Hindlimb muscle (tissue), 1 donor: ENCODE measurements at places on chromosomes 7 and 10. TPM values are rescaled to one million over a fixed set of nuclear protein-coding genes. Genes with fewer than 3 reads are reported as not detected.

DNA sequence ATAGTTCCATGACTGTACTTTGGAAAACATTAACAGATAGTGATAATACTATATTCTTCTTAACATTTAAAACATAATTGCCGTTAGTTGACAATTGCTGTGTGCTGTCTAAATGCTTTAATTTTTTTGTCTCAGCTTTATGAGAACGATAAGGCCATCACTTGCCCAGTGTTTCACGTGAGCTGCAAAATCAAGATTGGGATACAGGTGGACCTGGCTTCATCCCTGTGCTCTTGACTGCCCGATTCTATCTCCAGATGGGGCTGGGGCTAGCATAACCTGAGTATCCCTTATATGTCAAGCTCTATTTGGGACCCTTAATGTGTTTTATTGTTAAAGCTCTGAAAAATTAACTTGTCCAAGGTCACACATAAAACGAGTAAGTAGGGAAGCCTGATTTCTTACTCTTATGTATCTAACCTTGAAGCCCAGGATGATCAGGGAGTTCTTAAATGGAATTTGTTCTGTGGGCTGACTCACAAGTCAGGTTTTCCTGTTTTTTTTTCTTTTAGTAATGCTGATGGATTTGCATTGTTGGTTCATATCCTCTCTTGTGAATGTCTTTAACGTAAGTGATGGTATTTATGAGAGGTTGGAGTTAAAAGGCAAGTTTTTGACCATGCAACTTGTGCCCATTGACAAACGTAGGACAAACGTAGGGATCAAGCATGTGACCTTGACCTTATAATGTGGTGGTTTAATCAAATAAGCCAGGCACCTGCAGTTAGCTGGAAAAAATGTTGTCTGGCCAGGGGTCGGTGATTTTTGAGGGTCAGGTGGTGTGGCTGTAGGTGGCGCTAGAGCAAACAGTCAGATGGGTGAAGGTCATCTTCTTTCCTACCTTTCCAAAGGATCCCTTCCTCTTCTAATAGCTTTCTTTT is 3.6 kb downstream of the PRKAR2B start:
- no peak for DNase-seq

DNA sequence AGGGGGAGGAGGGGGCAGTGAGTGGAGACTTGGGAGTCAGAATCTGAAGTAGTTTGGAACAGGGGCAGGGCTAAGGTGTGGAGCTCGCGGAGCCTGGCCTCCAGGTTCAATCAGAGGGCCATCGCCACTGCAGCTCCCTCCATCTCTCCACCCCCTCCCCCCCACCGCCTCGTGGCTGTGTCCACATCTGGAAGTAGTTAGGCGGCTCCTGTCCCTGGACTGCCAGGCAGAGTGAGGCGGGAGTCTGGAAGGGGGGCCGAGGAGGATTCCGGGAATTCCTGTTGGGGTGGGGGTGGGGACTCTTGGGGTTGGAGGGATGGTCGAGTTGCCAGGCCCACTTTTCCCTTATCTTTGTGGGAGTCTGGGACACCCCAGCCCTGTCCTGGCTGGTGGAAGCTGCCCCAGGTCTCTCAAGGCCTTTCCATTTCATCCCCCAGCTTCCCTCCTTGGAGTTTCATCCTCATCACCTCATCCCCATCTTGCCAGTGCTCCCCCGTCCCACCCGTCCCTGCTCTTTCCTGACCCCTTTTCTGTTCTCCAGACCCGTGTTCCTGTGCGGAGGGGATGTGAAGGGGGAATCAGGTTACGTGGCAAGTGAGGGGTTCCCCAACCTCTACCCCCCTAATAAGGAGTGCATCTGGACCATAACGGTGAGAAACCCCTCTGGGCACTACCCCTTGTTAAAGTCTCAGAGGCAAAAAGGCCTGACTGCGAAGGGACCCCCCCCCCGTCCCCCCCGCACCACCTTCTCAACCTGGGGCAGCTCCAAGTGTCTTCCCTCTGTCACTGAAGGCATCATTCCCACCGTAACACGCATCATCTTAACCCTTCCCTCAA is 944 bp downstream of the PCOLCE start:
- peak; percentile 88 for DNase-seq

The GRK5 gene
- 19.1 TPM for polyA plus RNA-seq

DNA sequence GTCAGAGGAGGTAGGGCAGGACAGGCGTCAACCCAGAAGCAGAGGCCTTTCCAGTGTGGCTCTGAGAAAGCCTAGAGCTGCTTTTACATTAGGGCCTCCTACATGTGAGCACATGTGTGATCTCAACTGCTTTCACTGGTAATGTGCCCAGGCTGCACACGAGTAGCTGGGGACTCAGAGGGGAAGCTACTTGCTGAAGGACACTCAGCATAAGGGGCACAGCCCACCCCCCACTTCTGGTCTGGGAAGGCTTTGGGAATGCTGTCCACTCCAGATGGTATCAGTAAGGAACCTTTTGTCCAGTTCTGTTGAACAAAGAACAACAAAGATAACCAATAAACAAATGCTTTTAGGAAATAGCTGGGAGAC is 18.9 kb downstream of the PRF1 start:
- no peak for DNase-seq

The INMT gene
- polyA plus RNA-seq: 11.9 TPM

DNA sequence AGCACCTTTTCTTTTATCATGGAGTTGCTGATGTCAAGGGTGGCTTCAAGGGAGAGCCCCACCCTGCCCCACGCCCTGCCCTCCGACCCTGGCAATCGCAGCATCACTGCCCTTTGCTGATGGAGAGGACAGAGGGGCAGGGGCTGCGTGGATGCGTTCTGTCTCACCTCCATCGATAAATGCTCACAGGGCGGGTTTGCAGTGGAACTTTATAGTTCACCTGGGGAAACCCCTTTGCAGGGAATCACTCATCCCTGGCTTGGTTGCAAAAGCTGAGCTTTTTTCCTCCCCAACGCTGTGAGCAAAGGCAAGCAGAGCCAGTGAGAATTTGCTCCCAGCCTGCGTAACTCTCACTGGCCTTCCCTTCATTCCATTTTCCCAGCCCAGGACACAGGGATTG is 176.8 kb downstream of the WDR37 start:
- no peak for DNase-seq

GRCh38 chr7:64907641-64908326 is 4.7 kb downstream of the ZNF273 start:
- DNase-seq: no peak

DNA sequence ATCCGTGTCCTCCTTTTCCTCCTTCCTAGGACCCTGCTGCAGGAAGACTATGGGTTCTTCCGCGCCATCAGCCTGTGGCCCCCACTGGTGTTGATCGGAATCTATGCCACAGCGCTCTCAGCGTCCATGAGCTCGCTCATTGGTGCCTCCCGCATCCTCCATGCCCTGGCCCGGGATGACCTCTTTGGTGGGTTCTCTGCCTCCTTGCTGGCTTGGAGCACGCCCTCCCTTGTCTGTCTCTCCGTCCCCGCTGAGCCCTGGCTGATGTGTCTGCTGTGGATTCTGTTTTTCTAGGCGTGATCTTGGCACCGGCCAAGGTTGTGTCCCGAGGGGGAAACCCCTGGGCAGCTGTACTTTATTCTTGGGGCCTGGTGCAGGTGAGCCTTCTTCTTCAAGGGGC is 7.3 kb upstream of the TRIP6 start:
- DNase-seq: no peak

DNA sequence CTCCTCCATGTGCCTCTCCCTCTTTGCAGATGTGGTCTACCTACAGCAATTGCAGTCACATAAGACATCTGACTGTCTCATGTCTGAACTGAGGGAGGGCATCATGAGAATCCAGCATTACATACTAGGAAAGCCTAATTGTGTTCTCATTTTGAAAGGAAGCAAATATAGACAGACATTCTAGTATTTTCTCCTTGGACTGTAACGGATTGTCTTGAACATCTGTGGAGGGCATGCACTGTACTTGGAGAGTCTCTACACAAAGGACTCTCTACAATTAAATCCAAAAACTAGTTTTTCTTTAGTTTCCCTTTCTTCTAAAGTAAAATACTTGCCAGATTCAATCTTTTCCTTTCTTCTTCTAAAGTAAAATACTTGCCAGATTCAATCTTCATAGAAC is 34.7 kb upstream of the TRIL start:
- DNase-seq: no peak
